K562 (cell line): ENCODE measurements at places on chromosomes 4 and X. TPM values are rescaled to one million over a fixed set of nuclear protein-coding genes. Genes with fewer than 3 reads are reported as not detected.

The GLRB gene
- total RNA-seq: not detected in 2 replicates

The AMBN gene
- not detected in 2 replicates for total RNA-seq

The TRIM60 gene
- total RNA-seq: not detected in 2 replicates

The RAI2 gene
- not detected in 2 replicates for total RNA-seq

The PRDM8 gene
- total RNA-seq: 0.07 and 0.40 TPM in 2 replicates

The G3BP2 gene
- 143 and 160 TPM in 2 replicates for total RNA-seq

The CRMP1 gene
- total RNA-seq: 0.04 and 0.13 TPM in 2 replicates

The TKTL1 gene
- total RNA-seq: 0.35 and 0.51 TPM in 2 replicates

The C1QTNF7 gene
- not detected in 2 replicates for total RNA-seq
